ENCODE measurements at places on chromosomes 7 and 10. TPM values are rescaled to one million over a fixed set of nuclear protein-coding genes. Genes with fewer than 3 reads are reported as not detected.

Gene NUTM2E
- 0.23 TPM for total RNA-seq

Gene SEMA3C
- total RNA-seq, result 53.1 TPM

Gene CALHM3
- not detected for total RNA-seq

Gene NPSR1
- not detected for total RNA-seq

Gene COL26A1
- 0.28 TPM for total RNA-seq

Gene ASZ1
- total RNA-seq, result not detected

Gene ING3
- total RNA-seq, result 18.0 TPM

Gene GIMAP4
- 16.5 TPM for total RNA-seq

Gene CLDN3
- 3.3 TPM for total RNA-seq

DNA sequence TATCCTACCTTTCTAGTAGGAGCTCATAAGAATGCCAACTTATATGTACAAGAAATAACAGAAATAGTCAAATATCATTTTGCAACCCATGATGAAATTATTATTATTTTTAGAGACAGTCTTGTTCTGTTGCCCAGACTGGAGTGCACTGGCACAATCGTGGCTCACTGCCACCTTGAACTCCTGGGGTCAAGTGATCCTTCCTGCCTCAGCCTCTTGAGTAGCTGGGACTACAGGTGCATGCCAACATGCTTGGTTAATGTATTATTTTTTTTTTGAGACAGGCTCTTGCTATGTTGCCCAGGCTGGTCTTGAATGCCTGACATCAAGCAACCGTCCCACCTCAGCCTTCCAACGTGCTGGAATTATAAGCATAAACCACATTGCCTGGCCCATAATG is 44.8 kb downstream of the TNPO3 start:
- no peaks in the 10 kb centered on the region for H3K4me1 ChIP-seq
- no peaks in the 10 kb centered on the region for H3K36me3 ChIP-seq
- no peak overlapping the region for H3K27ac ChIP-seq
- H3K4me3 ChIP-seq, result no peak overlapping the region

GRCh38 chr7:87570178-87570577 is 30.5 kb downstream of the ABCB1 start:
- no peak overlapping the region for H3K4me3 ChIP-seq
- no peaks in the 10 kb centered on the region for H3K4me1 ChIP-seq
- no peaks in the 10 kb centered on the region for H3K36me3 ChIP-seq
- no peak for DNase-seq
- no peak overlapping the region for H3K27ac ChIP-seq
- H3K27me3 ChIP-seq, result no peaks in the 10 kb centered on the region

DNA sequence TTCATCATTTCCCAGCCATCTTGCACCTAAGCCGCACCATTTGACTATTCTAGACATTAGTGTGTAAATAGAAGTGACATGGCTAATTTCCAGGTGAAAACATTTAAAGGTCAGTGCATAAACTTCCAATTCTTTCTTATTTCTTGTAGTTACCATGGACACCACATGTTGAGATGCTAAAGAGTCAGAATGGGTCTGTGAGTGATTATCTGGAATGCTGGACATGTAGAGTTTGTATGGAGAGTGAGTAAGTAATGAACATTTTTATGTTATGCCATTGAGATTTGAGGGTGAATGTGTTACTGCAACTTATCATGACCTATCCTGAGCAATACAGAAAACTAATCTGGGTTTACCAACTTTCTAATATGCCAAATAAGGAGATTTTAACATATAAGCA is 60.4 kb downstream of the MEOX2 start:
- H3K27me3 ChIP-seq, result no peaks in the 10 kb centered on the region
- H3K4me3 ChIP-seq, result no peak overlapping the region
- H3K4me1 ChIP-seq, result no peaks in the 10 kb centered on the region

DNA sequence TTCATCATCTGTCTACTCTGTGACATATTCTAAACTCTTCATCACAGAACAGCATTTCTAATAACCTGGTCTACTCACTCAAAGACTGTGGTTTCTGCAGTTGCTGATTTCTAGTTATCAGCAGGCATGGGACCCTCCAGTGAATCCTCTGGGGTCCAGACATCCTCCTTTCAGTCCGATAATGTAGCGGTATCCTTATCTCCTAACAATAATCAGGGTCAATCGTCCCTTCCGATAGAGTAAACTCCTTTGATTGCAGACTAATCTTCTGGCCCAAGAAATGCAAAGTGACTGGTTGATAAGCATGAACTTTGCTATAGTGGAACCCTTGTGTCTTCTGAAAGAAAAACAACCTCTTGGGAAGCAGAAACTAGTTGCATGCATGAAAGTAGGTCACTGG is 1209.8 kb upstream of the CELF2 start:
- no peaks in the 10 kb centered on the region for H3K36me3 ChIP-seq
- no peak overlapping the region for H3K4me3 ChIP-seq
- DNase-seq, result no peak
- no peaks in the 10 kb centered on the region for H3K27me3 ChIP-seq
- no peaks in the 10 kb centered on the region for H3K4me1 ChIP-seq
- H3K27ac ChIP-seq, result no peak overlapping the region

DNA sequence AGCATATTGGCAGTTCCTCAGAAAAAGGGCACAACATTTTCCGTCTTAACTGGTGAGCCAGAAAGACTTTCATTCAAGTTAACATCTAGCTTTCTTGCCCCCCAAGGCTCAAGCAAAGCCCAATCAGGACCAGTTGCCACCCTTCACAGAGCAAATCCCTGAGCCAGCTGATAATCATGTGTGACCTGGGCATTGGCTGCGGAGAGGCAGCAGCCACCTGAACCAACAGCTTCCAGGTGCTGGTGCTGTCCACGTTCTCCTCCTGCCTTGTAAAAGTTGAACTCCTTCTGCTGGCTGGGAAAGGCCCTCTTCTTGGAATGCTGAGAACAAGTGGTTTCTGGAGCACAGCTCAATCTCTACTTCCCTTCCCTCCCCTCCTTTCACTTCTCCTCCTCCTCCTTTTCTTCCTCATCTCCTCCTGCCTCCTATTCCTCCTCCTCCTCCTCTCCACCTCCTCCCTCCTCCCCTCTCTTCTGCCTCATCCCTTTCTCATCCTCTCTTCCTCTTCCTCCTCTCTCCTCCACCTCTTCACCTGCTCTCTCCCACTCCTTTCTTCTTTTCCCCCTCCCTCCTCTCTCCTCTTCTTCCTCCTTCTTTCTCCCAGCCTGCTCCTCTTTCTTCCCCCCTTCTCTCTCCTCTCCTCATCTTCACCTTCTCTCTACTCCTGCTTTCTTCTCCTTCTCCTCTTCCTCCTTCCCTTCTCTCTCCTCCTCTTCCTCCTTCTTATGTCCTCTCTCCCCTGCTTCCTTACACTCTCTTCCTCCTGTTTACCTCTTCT is 140.6 kb downstream of the JCAD start:
- no peaks in the 10 kb centered on the region for H3K27me3 ChIP-seq
- no peaks in the 10 kb centered on the region for H3K4me1 ChIP-seq
- no peak overlapping the region for H3K4me3 ChIP-seq
- no peaks in the 10 kb centered on the region for H3K36me3 ChIP-seq

- H3K36me3 ChIP-seq, result no peaks in the 10 kb centered on the region
- H3K4me1 ChIP-seq, result peaks cover 11% of the 10 kb centered on the region
- no peak overlapping the region for H3K27ac ChIP-seq
- H3K27me3 ChIP-seq, result no peaks in the 10 kb centered on the region
- no peak overlapping the region for H3K4me3 ChIP-seq
- no peak for DNase-seq
Measured at GRCh38 chr10:26780793-26781601, 79.8 kb downstream of the ABI1 start.

DNA sequence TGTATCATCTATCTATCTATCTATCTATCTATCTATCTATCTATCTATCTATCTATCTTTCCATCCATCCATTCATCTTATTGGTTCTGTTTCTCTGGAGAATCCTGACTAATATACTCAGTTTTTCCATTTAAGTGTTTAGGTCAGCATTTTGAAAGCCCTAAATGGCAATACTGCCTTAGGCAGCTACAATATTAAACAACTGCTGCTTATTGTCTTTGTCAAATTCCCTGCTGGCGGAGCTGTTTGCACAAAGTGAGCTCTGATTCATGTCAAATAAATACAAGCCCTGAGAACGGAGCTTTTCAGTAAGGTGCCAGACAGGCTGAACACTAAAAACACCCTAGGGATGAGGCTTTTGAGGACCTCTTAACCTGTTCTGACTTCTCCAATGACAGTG is 7.1 kb upstream of the KLHL7 start:
- no peaks in the 10 kb centered on the region for H3K4me1 ChIP-seq
- H3K4me3 ChIP-seq, result no peak overlapping the region
- H3K27ac ChIP-seq, result no peak overlapping the region
- no peaks in the 10 kb centered on the region for H3K27me3 ChIP-seq
- DNase-seq, result no peak
- no peaks in the 10 kb centered on the region for H3K36me3 ChIP-seq

DNA sequence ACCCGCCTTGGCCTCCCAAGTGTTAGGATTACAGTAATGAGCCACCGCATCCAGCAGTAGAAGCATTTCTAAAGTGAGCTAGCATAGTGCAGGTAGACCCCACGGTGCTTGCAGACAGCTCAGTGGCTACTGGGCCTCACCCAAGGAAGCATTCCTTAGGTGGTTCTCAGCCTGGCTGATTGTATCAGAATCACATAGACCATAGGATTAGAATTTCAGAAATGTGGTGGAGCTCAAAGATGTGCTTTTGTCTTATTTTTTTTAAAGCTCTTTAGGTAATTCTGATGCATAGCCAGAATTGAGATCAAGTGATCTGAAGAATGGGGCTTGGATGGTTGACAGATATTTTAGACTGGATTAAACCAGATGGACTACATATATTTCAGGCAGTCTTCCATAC is 10.9 kb downstream of the ANLN start:
- no peaks in the 10 kb centered on the region for H3K4me1 ChIP-seq
- H3K36me3 ChIP-seq, result no peaks in the 10 kb centered on the region
- no peak for DNase-seq
- H3K4me3 ChIP-seq, result no peak overlapping the region
- H3K27ac ChIP-seq, result no peak overlapping the region

DNA sequence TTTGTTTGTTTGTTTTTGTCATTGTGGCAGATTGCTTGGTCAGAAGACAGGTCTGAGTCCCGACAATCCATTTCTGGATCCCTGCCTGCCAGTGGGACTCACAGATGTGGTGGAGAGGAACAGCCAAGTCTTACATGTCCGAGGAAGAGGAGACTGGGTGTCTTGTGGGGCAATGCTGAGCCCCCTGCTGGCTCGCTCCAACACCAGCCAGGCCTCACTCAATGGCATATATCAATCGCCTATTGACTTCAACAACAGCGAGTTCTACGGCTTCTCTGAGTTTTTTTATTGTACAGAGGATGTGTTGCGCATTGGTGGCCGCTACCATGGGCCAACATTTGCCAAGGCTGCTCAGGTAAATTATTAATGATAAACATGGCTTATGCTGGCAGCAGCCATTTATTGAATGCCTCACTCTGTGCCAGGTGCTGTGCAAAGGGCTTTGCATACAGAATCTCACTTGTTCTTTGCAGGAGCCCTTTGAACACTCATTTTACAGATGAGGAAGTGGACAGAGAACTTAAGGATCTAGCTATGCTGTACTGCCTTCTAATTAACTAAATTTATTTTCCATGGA is 33.3 kb downstream of the COX15 start:
- no peaks in the 10 kb centered on the region for H3K27me3 ChIP-seq
- no peak overlapping the region for H3K27ac ChIP-seq
- no peaks in the 10 kb centered on the region for H3K4me1 ChIP-seq
- no peak overlapping the region for H3K4me3 ChIP-seq
- DNase-seq, result no peak

- no peaks in the 10 kb centered on the region for H3K4me1 ChIP-seq
- DNase-seq, result no peak
- H3K27ac ChIP-seq, result no peak overlapping the region
- no peaks in the 10 kb centered on the region for H3K36me3 ChIP-seq
Measured at GRCh38 chr10:33095867-33096815, 138.1 kb upstream of the ITGB1 start.

GRCh38 chr7:28407651-28408050 is 4.7 kb upstream of the CREB5 start:
- H3K4me1 ChIP-seq, result peaks cover 7% of the 10 kb centered on the region
- H3K36me3 ChIP-seq, result no peaks in the 10 kb centered on the region
- H3K4me3 ChIP-seq, result no peak overlapping the region
- H3K27me3 ChIP-seq, result no peaks in the 10 kb centered on the region
- no peak for DNase-seq

DNA sequence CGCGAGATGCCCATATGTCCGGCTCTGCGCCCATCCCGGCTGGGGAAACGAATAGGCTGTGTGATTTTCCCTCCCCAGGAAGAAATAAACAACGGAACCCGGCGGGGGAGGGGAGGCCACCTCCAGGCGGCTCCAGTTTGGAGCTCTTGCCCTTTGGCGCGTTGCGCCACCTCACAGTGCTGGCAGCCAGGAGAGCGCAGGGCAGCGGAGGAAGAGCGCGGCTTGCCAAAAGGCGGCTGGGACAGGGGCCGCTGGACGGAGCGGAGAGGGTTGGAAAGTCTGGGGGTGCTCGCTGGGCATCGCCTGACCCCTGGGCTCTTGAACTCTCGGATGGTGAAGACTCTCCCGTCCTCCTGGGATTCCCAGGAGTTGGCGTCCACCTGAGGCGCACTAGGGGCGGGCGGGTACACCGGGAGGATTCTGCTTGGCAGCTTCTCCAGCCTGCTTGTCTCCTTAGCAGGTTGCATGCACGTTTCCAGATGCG is 5.3 kb upstream of the NEUROG3 start:
- DNase-seq, result no peak
- H3K4me1 ChIP-seq, result no peaks in the 10 kb centered on the region
- no peak overlapping the region for H3K27ac ChIP-seq

DNA sequence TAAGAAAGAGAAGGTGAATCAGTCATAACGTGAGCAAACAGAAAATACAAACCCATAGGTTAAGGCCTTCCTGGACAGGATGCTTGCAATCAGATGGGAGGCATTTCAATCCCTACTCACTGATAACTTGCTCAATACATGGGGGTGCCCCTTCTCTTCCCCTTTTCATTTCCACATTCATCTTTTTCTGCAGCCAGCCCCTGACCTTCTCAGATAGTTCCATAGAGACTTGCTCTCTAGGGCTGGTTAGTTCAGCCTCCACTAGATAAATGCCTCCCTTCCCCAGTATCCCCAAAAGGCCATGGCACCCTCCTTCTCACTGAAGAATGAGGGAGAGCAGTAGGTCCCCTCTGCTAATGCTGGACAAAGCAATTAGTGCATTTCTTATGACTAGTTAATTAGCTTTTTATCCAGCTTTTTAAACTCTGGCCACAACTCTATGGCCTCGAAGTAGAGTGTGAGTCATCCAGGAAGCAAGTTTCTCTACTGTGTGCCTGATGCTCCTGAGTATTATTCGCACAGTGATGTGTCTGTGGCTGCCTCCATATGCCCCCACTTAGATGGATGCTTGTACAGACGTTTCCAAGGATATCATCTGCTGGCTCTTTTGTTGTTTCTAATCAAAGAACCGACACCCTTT is 12.7 kb downstream of the CHN2 start:
- H3K27me3 ChIP-seq, result no peaks in the 10 kb centered on the region
- no peak overlapping the region for H3K27ac ChIP-seq
- H3K4me3 ChIP-seq, result no peak overlapping the region
- H3K36me3 ChIP-seq, result no peaks in the 10 kb centered on the region
